ENCODE measurements at places on chromosomes 1 and 21.

DNA sequence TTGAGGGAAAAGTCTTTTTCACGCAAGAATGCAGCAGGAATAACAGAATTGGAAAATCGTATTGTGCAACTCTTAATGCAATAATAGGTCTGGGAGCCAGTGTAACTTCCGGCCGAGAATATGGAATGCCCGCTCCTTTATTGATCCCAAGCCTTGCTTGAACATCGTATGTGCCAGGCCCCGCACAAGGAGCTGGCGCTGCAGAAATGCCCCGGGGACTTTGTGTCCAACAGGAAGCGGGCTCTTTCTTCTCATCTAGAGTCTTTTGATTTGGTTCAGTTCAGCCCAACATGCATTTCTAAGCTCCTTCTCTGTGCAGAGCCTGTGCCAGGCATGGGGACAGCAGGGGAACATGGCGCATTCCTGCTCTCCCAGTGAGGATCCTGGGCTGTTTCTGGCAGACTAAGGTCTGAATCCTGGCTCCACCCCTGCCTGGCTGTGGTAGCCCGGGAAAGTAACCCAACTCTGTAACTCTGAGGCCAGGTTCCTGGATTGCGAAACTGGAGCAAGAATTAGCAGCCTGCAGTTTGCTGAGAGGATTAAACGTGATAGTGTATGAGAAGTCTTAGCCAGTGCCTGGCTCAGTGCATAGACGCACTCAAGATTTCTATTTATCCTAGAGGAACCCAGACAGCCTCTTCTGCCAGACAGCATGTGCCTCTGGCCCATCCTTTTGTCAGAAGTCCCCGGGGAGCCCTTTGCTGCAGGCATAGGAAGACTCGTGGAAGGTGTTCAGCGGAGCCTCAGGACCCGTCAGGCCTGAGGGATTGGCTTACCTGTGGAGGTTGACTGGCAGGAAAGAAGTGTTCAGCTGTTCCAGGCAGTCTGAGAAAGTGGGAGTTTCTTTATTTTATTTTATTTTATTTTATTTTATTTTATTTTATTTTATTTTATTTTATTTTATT lies 987 bp upstream of the CDCP2 start:
- no peak for DNase-seq

GRCh38 chr1:229234870-229235472 lies 35.9 kb upstream of the RAB4A start:
- DNase-seq = no peak

DNA sequence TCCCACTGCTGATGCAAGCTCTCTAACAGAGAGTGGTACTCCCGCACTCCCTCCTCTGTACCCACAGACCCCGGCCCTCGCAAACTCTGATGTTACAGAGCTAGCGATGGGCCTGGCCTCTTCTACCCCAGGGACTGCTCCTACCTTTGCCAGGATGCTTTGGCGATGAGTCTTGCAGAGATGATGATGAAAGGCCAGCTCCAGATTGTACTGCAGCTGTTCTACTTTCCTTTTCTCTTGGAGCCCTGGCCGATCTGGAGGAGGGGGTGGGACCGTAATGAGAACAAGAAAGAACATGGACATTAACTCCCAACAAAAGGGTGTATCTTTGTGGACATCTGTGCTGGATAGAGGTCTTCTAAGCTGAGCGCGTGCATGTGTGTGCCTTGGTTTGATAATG lies 6.0 kb upstream of the LINGO4 start:
- no peak for DNase-seq

DNA sequence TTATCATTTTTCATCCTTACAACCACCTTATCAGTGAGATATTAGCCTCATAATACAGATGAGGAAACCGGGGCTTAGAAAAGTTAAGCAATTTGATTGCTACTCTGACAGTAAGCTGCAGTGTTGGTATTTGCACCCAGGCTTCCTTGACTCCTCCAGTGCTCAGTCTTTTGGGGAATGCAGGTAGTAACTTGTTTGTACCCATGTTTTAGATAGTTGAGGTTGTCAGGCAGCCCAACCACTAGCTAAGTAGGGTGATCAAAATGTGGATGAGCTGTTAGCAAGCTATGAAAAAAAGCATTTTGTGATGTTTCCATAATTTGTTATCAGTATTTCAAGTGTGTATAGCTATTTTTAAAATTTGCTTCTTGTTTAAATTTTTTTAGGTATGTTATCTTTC lies 80.8 kb downstream of the SASS6 start:
- DNase-seq = no peak

DNA sequence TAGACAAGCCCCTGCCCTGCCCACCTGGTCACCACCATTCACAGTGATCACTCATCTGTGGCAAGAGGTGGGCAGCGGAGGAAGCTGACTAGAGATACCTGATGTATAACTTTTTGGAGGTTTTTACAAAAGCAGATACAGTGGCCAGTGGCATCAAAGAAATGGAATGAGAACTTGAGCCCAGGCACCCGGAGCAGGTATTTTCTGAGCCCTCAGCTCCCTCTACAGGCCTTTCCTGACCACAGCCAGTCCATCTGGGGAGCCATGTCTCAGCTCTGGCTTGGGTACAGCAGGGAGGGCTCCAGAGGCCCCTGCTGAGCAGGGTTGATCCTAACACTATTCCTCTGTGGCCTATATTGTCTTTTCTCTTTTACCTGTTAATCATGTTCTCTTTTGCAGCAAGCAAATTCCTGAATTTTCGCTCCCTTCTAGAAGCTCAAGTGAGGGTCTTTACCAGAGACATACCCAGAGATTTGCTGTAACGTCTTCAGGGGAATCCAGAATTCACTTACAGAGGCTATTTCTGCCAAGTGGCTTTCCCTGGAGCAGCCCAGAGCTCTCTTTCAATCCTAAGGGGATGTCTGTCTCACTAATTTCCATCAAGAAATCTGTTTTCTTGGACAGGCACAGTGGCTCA lies 27.3 kb downstream of the GPR157 start:
- no peak for DNase-seq

Measured in activated CD8-positive, alpha-beta memory T cell treated with anti-CD3 and anti-CD28 coated beads for 1 hour (primary cell).